Myometrial cell (primary cell): ENCODE measurements at places on chromosomes 11 and 22. TPM values are rescaled to one million over a fixed set of nuclear protein-coding genes. Genes with fewer than 3 reads are reported as not detected.

Gene ACRV1
- not detected in 2 replicates for total RNA-seq

Gene LRRC75B
- 6.1 and 10.5 TPM in 2 replicates for total RNA-seq

Gene TSPO
- 821 and 840 TPM in 2 replicates for total RNA-seq

Gene OR51E2
- under 0.01 TPM in 1 of 2 replicates, not detected in the other for total RNA-seq

Gene GLYAT
- not detected in 2 replicates for total RNA-seq

Gene PGA5
- total RNA-seq, result not detected in 2 replicates

Gene LARGE2
- total RNA-seq, result not detected in 2 replicates

Gene MPZL3
- under 0.01 and 0.53 TPM in 2 replicates for total RNA-seq

Gene MTA2
- total RNA-seq, result 81.7 and 109 TPM in 2 replicates

Gene SLC37A2
- 5.2 and 5.5 TPM in 2 replicates for total RNA-seq

Gene MFNG
- total RNA-seq, result not detected in 2 replicates

Gene KDM4D
- total RNA-seq, result 0.53 and 0.58 TPM in 2 replicates

Gene EHF
- total RNA-seq, result not detected in 2 replicates

Gene ACR
- not detected in 2 replicates for total RNA-seq

Gene OSBPL5
- 34.3 and 43.2 TPM in 2 replicates for total RNA-seq

Gene CASP12
- not detected in 2 replicates for total RNA-seq

Gene GGTLC2
- total RNA-seq, result not detected in 2 replicates

Gene CASP5
- total RNA-seq, result not detected in 2 replicates

Gene DTX4
- total RNA-seq, result 0.58 and 0.71 TPM in 2 replicates

Gene OR5B21
- total RNA-seq, result not detected in 2 replicates

Gene MMP1
- 0.18 TPM in 1 of 2 replicates, not detected in the other for total RNA-seq

Gene APOA1
- total RNA-seq, result 0.35 TPM in 1 of 2 replicates, not detected in the other

Gene PGA4
- total RNA-seq, result not detected in 2 replicates

Gene HOATZ
- not detected in 2 replicates for total RNA-seq

Gene SLC22A8
- total RNA-seq, result not detected in 2 replicates

Gene AMPD3
- 5.0 and 5.8 TPM in 2 replicates for total RNA-seq

Gene LARGE1
- total RNA-seq, result 19.3 and 23.0 TPM in 2 replicates

Gene XNDC1N
- 1.8 and 7.8 TPM in 2 replicates for total RNA-seq

Gene SEC14L6
- 0.35 TPM in 1 of 2 replicates, not detected in the other for total RNA-seq

Gene OTOG
- not detected in 2 replicates for total RNA-seq

Gene SULT4A1
- not detected in 2 replicates for total RNA-seq

Gene TSSK2
- total RNA-seq, result not detected in 2 replicates

Gene PHOX2A
- 1.2 TPM in 1 of 2 replicates, not detected in the other for total RNA-seq
